ENCODE measurements at places on chromosomes 2 and 18.

DNA sequence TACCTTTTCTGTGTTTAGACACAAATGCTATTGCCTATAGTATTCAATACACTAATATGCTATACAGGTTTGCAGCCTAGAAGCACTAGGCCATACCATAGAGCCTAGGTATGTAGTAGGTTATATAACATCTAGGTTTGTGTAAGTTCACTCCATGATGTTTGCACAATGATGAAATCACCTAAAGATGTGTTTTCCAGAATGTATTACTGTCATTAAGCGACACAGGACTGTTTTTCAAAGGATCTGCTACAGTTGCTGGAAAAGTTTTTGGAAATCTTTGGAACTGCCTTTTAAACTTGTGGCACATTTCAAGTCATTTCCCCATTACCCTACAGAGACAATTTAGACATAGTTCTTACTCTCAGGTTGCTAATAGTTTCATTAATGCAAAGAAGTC, 9.3 kb downstream of the PSMD1 start:
- DNase-seq = no peak

GRCh38 chr18:49685231-49685942, 123.5 kb downstream of the LIPG start:
- no peak for DNase-seq

DNA sequence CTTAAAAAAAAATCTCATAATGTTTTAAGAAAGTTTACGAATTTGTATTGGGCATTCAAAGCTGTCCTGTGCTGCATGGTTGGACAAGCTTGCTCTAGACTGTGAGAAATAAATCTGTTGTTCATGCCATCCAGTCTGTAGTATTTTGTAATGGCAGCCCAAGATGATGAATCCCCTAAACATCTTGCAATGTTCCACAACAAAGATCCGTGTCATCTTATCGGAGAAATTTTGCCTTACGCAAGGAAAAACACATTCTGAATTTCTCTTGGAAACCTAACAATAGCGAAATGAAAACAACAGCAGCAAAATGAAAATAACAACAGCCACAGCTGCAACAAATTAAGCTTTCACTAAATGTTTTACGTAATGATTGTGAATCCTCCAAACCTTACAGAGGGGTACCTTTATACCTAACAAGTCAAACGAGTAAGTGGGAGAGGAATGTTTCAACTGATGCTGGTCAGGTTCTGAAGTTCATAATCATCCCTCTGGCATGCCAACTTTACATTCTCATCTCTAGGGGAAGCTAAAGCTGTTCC, 76.1 kb upstream of the RNU4ATAC start:
- DNase-seq = no peak

- DNase-seq = no peak
These were observed 41.8 kb upstream of the CSRNP3 start for GRCh38 chr2:165427686-165428085.

DNA sequence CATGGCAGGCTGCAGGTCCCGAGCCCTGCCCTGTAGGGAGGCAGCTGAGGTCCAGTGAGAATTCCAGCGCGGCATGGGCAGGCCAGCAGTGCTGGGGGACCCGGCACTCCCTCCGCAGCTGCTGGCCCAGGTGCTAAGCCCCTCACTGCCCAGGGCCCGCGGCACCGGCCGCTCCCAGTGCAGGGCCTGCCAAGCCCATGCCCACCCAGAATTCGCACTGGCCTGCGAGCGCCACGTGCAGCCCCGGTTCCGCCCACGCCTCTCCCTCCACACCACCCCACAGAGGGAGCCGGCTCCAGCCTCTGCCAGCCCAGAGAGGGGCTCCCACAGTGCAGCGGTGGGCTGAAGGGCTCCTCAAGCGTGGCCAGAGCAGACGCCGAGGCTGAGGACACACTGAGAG, 158.5 kb upstream of the ACVR2A start:
- DNase-seq = no peak

All from hematopoietic multipotent progenitor cell treated with erythropoietin and hydrocortisone succinate and interleukin-3 and kit ligand, for 17 days (in vitro differentiated cells).